ENCODE measurements at places on chromosomes 11 and 22.

DNA sequence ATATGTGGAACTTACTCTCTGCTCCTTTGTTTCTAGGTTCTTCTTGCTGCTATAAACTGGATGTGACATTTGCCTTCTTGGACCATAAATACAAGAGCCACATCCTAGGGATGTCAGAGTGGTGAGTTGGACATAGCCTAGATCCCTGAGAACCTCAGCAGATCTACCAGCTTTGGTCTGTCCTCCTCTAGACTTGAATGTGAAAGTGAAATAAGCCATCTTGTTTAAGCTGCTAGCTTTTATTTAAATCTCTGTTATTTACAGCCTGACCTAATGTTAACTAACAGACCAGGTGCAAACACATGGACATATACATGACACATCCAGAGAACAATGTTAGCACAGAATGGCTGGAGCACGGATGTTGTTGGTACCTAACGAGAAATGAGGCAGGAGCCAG is 36.0 kb downstream of the SLN start:
- DNase-seq = no peak

GRCh38 chr11:14578541-14578956 is 58.4 kb upstream of the PSMA1 start:
- no peak for DNase-seq

- peak; percentile 22 for DNase-seq
Observed at GRCh38 chr11:102806296-102806695, 8.3 kb upstream of the MMP1 start.

GRCh38 chr11:116072601-116073410 is 568.6 kb upstream of the CADM1 start:
- DNase-seq = no peak

- DNase-seq = no peak
Observed at GRCh38 chr11:31236143-31236542, 133.4 kb downstream of the DCDC1 start.

DNA sequence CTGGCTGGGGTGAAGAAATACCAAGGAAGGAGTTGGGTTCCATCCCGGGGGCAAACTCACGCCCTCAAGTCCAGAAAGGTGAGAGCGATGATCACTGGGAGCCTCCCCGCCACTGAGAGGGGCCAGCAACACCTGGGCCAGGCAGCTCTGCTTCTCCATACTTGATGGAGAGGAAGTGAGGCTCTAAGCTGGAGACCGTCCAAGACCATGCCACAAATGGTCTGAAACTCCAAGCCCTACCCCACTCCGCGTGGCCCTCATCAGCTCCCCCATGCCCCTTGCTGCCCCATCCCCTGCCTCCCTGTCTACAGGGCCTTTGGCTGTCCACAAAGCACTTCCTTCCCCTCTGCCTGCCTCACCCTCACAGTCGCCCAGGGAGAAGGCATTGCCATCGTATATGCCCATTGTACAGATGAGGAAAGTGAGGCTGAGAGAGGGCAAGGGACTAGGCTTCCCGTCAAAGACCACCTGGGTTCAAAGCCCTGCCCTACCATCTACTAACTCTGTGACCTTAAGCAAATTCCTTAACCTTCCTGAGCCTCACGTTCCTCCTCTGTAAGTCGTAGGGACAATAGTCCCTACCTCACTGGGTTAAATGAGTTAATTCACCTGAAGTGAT is 4.4 kb upstream of the PDGFB start:
- DNase-seq = no peak

DNA sequence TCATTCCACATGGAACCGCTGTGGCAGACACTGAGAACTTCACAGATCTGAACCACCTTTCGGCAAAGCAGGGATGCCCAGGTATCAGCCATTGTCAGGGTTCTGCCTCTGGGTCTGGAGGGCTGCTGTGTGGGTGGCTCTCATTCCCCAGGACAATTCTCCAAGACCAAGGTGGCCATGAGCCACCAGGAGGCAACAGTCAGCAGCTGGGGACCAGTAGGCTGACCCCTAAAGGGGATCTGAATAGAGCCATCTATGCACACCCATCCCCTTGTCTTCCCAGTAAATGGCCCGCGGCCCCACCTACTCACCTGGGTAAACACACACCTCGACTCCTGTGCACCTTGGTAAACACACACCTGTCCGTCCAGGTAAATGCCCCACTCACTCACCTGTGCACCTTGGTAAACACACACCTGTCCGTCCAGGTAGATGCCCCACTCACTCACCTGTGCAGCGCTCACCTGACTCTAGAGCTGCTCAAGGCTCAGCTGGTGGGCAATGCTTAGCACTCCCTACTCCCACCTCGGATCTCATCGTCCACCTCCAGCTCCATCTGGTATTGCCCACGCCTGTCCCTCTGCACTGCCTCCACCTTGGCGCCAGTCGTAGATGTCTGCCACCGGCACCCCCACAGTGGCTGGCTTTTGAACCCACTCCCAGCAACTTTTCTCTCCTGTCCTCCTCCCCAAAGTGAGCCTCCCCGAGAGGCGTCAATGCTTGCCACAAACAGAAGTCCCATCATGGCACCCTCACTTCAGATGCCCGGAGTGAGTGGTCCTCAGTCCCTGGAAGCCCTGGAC is 10.2 kb downstream of the SLC25A1 start:
- no peak for DNase-seq

DNA sequence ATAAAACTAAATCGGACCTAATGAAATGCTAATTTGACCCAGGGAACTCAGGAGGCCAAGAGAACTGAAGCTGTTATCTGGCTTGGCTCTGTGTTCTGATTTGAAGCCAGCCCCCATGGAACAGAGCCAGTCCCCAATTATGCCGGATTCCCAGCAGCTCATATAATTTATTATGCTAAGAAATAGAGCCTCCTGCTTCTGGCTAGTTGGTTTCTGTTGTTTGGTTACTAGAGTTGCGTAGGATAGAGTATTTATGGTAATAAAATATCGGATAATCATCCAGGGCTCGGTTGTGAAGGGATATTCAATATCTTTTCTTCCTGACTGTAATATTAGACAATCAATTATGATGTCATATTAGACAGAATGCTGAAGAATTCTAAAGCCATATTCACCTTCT is 120.4 kb upstream of the TTC12 start:
- no peak for DNase-seq

DNA sequence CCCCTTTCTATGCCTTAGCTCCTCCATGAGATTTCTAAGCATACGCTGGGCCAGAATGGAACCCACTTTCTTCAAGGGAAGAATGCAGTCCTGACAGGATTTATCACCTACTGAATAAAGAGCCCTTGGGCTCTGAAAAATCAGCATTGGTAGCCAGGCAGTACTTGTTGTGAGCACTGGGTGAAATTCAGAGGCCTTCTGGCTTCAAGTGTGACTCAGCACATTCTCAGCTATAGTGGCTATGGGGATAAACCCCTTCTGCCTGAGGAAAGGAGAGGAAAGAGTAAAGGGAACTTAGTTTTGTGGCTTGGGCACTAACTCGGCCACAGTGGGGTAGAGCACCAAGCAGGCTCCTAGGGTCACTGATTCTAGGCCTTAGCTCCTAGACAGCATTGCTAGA is 574.8 kb downstream of the JRKL start:
- no peak for DNase-seq

GRCh38 chr11:35303596-35304385 is 115.6 kb downstream of the SLC1A2 start:
- peak; percentile 68 for DNase-seq

DNA sequence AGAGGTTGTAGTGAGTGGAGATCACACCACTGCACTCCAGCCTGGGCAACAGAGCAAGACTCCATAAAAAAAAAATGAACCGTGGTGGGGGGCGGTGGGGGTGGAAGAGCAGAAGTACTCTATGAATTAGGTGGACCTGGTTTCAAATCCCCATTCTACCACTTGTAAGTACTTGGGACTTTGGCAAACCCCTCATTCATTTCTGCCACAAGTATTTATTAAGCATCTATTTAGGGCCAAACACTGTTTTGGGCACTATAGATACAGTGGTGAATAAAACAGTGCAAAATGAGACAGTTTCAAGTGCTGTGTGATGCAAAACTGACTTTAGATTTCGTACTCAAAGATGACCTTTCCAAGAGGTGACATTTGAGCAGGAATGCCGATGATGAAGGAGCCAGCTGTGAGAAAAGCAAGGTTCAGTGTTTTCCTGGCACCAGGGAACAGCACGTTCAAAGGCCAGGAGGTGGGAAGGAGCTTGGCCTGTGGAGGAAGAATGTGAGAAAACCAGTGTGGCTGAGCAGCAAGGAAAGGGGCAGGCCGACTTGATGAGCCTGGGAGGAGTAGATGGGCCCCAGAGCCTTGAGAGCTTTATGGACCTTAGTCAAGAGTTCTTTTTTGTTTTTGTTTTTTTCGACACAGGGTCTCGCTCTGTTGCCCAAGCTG is 1.4 kb upstream of the TMEM134 start:
- no peak for DNase-seq

DNA sequence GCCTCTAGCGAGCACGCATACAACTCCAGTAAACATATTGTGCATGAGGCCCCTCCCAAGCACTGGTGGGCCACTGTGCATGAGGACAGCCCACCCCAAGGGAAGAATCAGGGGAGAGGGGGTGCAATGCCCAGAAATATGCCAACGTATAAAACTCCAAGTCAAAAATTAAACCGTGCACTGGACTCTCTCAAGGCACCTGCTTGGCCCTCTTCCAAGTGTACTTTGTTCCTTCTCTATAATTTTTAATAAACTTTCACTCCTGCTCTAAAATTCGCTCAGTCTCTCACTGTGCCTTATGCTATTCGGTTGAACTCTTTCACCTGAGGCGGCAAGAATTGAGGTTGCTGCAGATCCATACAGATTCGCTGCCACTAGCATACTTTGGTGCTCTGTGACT is 465.3 kb upstream of the TENM4 start:
- DNase-seq = no peak

DNA sequence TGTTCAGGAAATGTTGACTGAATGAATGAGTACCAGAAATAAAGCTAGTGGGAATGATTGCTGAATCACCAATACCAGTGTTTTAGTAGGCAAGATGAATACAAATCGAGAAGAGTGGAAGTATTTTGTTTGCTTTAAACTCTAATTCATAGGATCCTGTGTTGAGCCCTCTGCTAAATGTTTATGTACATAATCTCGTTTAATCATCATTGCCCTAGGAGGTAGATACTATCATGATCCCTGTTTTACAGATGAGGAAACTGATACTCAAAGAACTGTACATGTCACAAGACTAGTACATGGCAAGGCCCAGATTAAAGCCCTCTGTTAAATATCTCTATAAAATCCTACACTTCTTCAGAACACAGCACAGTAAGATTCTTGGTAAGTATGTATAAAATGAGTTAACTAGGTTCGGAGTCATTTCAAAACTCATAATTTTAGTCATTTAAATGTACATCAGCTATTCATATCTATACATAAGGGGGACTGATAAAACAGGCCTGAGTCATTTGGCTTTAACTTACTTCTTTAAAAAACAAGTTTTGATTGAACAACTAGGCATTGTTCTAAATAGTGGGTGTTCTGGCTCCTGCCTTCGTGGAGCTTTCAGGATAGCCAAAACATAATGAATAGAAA is 97.1 kb downstream of the EXT2 start:
- no peak for DNase-seq

GRCh38 chr22:50209893-50210292 is 9.1 kb downstream of the SELENOO start:
- DNase-seq = no peak

- no peak for DNase-seq
Observed at GRCh38 chr11:91293119-91293518, 931.5 kb upstream of the FAT3 start.

GRCh38 chr22:45271667-45272201 is 13.0 kb upstream of the UPK3A start:
- DNase-seq = no peak

DNA sequence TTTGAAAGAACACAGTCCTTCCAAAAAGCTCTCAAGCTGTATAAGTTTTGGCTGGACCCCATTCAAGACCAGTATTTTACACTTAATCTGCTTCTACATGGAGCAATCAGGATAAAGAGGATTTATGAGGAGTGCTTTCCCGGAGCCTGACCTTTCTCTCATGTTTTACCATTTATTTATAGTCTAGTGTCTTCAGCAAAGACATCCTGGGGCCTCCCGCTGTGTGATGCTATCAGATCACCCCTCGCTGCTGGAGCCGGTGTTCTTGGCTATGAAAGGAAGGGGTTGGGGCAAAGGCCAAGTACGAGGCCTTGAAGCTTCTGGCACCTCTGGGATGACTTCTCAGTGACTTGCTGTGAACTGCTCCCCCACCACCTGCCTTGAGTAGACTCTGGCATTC is 189.6 kb downstream of the ADAMTS15 start:
- DNase-seq = no peak

DNA sequence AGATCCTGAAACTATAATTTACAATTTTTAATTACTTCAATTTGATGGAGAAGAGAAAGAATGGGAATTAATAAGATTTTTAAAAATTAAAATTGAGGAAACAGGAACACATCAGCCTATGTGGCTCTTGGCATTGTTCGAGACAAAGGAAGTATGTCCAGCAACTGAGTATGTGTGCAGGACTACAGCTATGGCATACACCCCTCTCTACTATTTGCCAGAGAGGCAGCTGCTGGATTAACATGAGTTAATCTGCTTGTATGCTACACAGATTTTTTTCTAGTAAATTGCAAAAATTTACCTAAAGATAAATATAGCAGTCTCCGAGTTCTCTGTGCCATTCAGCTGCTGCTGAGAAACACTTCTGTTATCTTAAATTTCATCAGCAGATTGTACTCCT is 70.6 kb downstream of the PHF21A start:
- no peak for DNase-seq

GRCh38 chr11:114396916-114397315 is 3.4 kb downstream of the C11orf71 start:
- DNase-seq = no peak

GRCh38 chr11:95494856-95495255 is 263.9 kb upstream of the SESN3 start:
- no peak for DNase-seq

Measured in BJ (cell line).